Cortex of kidney (tissue), 1 donor: ENCODE measurements at places on chromosomes 6 and 20.

DNA sequence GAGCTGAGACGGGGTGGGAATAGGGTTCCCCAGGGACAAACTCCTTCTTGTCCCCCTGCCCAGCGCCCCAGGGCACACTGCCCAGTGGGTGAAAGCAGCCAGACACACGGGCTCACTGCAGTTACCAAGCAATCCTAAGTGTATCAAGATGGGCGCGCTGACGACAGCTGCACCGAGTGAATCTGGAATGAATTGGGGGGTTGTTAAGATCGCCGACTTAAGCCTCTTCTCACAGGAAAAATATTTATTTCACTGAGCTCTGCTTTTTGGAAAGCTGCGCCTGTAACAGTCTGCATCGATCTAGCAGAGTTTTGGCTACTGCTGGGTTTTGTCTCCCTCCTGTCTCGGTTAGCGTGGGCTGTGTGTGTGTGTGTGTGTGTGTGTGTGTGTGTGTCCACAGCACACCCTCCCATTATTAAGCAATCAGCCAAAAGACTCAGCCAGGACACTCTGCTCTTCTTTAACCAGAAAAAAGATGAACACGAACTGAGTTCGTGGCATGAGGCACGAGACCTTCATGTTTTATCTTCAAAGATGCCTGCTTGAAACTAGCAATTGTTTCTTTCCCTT, 35.9 kb downstream of the RIPOR3 start:
- no peak for DNase-seq

GRCh38 chr6:148379966-148380713, 37.5 kb downstream of the SASH1 start:
- no peak for DNase-seq

GRCh38 chr20:34293589-34293988, 9.6 kb downstream of the AHCY start:
- DNase-seq = no peak

DNA sequence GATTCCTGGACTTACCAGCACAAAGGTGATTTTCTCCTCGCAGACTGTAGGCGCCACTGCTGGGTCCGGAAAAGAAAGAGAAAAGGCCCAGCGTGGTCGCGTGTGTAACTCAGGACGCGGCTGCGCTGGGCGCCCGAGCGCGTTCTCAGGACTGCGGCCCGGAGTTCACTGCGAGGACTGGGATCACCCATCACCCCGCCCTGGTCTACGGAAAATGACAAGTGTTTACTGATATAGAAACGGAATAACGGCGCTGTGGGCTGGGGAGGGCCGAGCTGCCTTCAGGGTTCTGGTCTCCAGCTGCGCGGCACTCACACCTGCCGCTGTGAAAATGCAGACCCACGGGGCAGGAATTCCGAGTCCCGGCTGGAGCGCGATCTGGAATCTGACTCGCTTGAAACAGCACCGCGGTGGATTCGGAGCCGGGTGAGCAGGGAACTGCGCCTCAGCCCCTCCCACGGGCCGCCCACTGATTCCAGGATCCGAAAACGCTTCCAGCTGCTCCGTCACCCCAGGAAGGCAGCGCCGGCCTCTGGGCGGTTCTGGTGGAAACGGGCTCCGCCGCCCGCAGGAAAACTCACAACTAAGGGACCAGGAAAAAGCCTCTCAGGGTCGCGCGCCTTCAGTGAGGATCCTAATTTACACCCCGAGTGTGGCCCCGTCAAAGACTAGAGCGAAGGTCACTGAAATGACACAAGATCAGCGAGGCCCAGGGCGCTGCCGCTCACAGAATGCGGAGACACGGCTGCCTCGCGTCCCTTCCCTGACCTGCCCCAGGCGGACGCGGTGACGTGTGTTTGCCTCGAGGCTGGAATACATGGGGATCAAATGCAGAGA, 34.5 kb downstream of the HLA-A start:
- peak; percentile 14 for DNase-seq

GRCh38 chr20:41573955-41574354, 44.2 kb downstream of the CHD6 start:
- DNase-seq = no peak

DNA sequence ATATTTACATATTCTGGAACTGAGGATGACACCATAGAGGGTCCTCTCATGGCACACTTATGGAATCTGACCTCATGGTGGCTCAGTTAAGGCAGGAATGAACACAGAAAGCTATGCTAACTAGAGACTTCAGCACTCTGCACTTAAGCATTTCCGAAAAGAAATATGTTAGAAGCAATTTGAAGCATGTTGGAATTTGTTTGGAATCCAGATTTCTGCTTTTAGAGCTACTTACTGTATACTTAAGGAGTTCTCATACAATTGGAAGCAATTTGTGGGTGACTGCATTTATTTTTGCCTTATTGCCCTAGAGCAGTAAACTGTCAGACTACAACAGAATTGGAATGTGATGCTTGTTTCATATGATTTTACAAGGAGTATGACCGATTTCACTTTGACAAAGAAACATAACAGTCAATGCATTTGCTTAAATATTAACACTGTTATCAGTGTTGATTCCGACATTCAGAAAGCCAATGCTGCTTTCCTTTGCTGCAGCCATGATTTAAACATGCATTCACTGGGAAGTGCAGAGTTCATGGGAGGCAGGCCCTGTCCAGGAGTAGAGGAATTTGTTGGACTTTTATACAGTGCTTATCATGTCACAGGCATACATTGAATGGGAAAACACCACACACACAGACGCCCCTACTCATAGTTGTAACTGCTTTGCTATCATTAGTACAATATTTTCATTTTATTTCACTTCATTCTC, 244.4 kb downstream of the SAMD5 start:
- DNase-seq = no peak

- no peak for DNase-seq
These were observed 70.1 kb upstream of the TULP4 start for GRCh38 chr6:158242071-158242606.

DNA sequence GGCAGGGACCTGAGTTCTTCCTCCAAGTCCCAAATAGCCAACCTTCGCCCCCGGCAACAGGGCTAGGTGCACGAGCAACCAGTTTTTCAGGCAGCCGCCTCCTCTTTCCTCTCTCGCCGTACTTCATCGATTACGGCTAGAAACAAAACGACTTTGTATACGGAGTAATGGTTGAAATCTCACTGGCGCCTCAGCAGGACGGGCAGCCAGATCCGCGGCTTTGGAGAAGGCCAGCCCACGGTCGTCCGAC, 333 bp upstream of the SMIM13 start:
- DNase-seq = no peak

DNA sequence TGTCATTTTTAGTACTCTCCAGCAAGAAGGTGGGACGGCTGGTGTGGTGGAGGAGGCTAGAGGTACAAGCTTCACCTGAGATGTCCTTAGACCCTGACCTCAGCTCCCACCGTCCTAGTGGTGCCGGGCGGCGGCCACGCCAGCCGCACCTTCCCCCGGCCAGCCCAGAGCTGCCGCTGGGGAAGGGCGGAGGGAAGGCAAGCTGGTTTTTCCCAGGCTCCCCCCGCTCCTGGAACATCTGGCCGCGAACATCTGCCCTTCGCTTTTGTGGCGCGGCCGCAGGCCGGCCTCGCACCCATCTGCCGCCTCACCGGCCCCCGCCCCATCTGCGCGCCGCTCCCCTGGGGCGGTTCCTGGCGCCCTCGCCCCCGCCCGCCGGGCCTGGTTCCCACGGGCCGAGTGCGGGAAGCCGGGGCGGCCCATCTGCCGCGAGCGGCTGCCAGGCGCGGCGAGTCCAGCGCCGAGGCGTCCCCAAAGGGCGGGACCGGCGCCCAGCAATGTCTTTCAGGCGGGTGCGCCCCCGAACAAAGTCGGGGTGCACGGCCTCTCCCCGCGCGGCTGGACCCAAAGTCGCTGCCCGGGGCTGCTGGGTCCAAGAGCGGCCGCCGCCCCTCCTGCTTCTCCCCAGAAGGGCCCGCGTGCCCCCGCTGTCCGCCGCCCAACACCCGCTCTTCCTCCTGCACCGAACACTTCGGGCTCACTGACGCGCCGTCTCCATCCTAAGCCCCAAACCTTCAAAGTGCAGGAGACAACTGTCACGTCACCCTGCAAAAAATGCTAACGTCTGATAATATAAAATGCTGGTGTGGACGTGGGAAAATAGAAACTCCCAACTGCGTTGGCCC, 17.3 kb upstream of the ID1 start:
- no peak for DNase-seq

DNA sequence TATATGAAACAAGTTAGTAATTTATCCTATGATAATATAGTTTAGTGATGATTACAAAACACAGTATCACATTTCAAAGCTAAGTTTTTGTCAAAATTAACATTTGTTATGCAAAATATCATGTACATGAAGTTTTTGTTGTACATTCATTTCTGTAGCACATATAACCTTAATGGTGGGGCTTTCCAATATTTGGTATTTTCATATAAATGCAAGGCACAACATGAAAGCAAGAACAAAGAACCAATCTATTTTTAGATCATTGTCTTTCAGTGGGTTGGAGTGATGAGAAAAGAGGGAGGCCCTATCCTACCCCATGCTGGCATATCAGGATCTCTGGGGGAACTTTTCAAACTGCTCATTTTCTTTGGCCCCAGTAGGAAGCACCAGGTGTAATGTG, 53.4 kb downstream of the FAM83B start:
- DNase-seq = no peak

- no peak for DNase-seq
These were observed 37.4 kb upstream of the AFDN start for GRCh38 chr6:167789358-167789757.

GRCh38 chr20:42957018-42957703, 232.5 kb downstream of the PTPRT start:
- no peak for DNase-seq

DNA sequence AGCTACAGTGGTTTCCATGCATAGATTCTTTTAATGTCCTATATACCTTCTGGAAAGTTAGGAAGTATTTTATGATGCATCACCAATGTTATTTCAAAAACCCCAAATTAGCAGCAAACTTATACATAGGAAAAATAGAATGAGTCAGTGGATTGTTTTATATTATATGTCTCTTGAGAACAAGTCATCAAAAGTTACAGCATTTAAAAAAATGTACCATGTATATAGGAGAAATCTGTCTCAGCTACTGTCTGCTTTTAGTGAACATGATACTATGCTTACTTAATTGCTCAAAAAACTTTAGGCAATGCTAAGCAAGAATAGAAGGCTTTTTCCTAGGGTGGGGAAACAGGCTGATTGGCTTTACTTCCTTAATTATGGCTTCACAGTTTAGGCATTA, 365.3 kb downstream of the SAMD5 start:
- DNase-seq = no peak

DNA sequence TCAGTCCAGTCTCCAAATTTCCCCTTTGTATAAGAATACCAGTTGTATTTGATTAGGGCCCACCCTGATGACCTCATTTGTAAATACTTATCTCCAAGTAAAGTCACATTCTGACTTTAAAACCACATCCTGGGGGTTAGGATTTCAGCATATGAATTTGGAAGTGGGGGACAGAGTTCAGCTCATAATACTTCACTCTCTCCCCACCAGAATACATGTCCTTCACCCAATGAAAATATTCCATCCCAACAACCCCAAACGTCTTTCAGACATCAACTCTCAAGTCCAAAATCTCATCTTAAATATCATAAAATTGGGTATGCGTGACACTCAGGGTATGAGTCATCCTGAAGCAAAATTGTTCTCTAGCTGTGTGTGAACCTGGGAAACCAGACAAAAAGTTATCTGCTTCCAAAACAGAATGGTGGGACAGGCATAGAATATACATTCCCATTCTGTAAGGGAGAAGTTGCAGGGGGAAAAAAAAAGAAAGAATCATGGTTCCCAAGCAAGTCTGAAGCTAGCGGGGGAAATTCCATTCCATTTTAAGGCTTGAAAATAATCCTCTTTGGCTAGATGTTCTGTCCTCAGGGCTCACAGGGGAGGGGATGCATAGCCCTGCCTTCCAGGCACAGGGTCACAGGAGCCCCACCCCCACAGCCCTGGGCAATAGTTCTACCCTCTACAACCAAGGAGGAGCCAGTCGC, 113.9 kb downstream of the ADAT2 start:
- no peak for DNase-seq

GRCh38 chr6:100724222-100724621, 156.9 kb downstream of the ASCC3 start:
- DNase-seq = no peak

GRCh38 chr6:101824551-101825345, 431.2 kb downstream of the GRIK2 start:
- DNase-seq = no peak

- no peak for DNase-seq
These were observed 102.7 kb downstream of the TSHZ2 start for GRCh38 chr20:53074811-53075314.

- DNase-seq = no peak
These were observed 323.7 kb downstream of the THBS2 start for GRCh38 chr6:168929871-168930450.
